ENCODE measurements at places on chromosomes 7 and 10.

DNA sequence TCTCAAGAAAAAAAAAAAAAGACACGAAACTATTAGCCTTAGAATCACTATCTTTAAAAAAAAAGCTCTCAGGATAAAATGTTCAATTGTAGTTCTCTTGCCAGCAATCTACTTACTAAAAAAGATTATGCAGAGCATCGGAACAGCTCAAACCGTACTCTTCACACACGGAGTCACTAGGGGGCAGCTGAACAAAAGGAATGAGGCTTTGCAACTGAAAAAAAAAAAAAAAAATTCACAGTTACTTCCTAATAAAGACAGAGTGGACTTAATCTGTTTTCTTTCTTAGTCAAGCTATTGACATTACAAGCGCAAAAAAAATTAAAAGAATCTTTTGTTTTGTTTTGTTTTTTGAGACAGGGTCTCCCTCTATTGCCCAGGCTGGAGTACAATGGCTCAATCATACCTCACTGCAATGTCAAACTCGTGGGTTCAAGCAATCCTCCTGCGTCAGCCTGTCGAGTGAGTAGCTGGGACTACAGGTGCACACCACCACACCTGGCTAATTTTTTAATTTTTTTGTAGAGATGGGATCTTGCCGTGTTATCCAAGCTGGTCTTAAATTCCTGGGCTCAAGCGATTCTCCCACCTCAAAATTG, 11.5 kb downstream of the PMS2 start:
- peak; percentile 61 for DNase-seq

DNA sequence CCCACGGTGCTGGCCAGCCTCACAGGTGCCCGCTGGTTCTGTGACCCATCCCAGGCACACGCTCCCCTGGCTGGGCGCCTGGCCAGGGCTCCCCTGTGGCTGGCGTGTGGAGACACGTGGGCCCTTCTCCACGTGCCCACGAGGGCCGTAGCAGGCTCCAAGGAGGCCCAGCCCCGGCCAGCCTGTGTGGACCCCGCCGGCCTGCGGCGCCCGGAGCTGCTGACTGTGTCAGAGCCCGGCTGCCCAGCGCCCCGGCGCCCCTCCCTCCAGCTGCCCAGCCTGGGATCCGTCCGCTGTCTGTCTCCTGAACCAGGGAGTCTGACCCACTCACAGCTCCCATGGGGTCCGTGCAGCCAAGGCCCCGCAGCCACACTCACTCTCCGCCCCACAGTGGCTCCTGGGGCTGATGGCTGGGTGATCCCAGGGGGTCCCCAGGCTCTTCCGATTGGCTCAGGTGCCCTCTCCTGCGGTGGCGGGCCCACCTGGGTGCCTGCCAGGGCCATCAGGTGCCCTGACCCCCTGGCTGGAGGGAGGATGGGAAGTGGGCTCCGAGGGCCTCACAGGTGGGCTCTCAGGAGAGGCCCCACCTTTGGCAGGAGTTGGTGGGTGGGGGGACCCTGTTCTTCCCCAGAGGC, 9.6 kb downstream of the TMEM184A start:
- DNase-seq: no peak

- DNase-seq: no peak
These were observed 209.0 kb upstream of the NPVF start for GRCh38 chr7:25437308-25437707.

DNA sequence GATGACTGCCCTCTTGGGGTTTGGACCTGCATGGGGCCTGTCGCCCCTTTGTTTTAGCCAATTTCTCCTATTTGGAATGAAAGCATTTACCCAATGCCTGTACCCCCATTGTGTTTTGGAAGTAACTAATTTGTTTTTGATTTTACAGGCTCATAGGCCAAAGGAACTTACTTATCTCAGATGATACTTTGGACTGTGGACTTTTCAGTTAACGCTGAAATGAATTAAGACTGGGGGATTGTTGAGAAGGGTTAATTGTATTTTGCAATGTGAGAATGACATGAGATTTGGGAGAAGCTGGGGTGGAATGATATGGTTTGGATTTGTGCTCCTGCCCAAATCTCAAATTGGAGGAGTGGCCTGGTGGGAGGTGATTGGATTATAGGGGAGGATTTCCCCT, 185.8 kb upstream of the PHYHIPL start:
- no peak for DNase-seq

- DNase-seq: peak; percentile 53
These were observed 9.2 kb downstream of the LHPP start for GRCh38 chr10:124470544-124471434.

DNA sequence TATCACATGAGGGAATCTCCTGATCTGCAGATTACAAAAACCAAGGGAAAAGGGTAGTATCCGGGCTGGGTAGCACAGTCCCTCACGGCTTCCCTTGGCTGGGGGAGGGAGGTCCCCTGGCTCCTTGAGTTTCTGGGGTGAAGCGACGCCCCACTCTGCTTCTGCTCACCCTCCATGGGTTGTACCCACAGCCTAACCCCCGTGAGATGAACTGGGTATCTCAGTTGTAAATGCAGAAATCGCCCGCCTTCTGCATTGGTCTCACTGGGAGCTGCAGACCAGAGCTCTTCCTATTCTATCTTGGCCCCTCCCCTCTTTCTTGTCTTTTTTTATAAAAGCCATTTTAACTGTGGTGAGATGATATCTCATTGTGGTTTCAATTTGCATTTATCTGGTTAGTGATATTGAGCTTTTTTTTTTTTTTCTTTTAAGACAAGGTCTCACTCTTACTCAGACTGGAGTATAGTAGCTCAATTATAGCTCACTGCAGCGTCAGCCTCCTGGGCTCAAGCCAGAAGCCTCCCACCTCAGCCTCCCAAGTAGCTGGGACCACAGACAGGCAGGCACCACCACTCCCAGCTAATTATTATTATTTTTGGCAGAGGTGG, 87.8 kb downstream of the ABCC2 start:
- DNase-seq: no peak

GRCh38 chr10:34759837-34760215, 55.3 kb downstream of the PARD3 start:
- no peak for DNase-seq

- no peak for DNase-seq
These were observed 21.4 kb upstream of the MKI67 start for GRCh38 chr10:128147669-128148068.

- DNase-seq: no peak
These were observed 22.8 kb downstream of the ANTXRL start for GRCh38 chr10:46309511-46310142.

GRCh38 chr10:129841071-129841470, 123.0 kb downstream of the EBF3 start:
- DNase-seq: no peak

DNA sequence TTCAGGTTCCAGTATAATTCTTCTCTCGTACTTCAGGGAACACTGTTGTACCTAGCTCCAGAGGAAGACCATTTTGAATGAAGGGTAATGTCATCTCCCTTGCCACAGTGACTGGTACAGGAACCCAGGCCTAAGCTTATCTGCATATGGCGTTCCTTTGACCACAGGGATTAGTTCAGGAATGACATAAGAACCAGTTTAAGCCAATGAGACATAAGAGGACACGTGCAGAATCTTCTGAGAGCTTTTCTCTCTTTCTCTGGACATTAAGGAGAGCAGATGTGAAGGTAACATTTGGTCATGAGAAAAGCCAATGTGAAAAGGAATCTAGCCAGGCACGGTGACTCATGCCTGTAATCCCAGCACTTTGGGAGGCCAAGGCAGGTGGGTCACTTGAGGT, 21.8 kb upstream of the HIBADH start:
- no peak for DNase-seq

- no peak for DNase-seq
These were observed 458.8 kb downstream of the RPS24 start for GRCh38 chr10:78492424-78492823.

DNA sequence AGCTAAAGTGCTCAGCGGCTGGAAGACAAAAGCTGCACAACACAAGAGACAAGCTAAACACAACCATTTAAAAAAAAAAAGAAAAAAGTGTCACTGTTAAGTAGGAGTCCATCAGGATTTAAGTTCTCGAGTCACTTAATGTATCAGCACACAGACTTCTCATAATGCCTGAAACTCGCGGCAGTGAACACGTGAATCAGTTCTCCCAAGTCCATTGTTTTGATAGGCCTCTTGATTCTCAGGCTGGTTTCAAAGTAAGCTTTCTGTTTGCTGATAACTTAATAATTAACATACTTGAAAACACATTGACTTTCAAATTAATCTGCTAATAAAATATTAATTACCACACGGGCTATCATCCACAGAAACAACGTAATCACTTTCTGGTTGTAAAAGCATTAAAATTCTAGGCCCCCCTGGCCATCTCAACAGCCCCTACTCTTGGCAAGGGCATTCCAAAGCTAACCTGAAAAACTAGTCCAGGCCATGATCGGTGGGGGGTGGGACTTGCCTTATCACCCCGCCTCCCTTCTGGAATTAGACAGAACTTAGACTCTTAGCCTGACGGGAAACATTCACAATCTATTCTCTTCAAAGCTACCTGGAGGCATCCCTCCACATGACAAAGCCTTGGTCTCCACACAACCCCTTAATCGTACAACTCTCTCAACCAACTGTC, 129.0 kb downstream of the DIP2C start:
- DNase-seq: no peak

DNA sequence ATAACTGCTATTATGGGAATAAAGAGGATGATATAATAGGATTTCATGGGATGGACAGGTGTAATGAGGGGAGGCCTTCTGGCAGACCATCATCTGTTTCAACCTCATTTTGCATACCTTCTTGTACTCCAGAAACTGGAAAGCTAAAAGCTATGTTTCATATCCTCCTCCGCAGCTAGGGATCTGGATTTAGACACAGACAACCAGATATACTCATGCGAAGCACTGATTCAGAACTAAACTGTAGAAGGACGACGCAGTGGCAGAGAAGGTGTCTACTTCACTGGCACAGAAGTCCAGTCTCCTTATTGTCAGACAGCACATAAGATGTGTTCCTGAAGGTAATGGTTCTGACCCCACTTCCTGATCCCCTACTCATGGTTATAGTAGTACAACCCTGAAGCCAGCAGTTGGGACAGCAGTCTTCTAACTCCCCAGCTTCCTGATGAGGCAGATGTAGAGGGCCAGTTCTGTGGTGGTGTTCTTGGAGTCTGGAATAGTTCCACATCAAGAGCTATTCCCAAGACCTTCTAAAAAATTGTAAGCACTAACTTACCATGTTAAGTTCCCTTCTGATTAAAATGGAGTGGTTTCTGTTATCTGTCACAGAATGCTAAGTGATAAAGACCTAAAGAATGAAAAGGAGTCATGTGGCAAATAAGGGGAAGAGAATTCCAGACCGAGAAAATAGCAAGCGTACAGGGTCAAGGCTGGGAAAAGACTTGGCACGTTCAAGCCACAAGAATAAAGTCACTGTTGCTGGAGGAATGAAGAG, 550.3 kb downstream of the GRM8 start:
- DNase-seq: no peak

DNA sequence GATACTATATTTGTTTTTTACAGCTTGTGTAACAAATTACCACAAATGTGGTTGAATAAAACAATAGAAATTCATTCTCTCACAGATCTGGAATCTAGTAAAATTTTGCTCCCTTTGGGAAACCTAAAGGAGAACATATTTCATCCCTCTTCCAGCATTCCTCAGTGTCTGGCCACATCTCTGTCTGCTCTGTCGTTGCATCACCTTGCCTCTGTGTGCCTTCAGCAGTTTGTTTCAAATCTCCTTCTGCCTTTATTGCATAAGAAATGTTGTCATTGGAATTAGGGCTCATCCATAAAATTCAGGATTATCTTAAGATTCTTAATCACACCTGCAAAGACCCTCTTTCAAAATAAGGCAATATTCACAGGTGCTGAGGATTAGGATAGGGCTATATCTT, 14.5 kb downstream of the OR2A14 start:
- DNase-seq: no peak

- no peak for DNase-seq
These were observed 80.8 kb upstream of the PLXNA4 start for GRCh38 chr7:132656846-132657776.

- no peak for DNase-seq
These were observed 1.2 kb downstream of the PROSER2 start for GRCh38 chr10:11824376-11824775.

GRCh38 chr7:150986099-150986512, 4.7 kb upstream of the NOS3 start:
- peak; percentile 36 for DNase-seq

- DNase-seq: no peak
These were observed 371.5 kb downstream of the CALN1 start for GRCh38 chr7:72040641-72041040.
